ENCODE measurements at places on chromosomes 11 and 22. TPM values are rescaled to one million over a fixed set of nuclear protein-coding genes. Genes with fewer than 3 reads are reported as not detected.
A peak's percentile ranks its signal among the peaks of the same experiment; 100 is the strongest.

DERL3 gene
- 0.57 TPM for total RNA-seq

MRGPRX4 gene
- total RNA-seq, result not detected

MMP7 gene
- total RNA-seq, result 5.9 TPM

PATE2 gene
- total RNA-seq, result 0.29 TPM

DNA sequence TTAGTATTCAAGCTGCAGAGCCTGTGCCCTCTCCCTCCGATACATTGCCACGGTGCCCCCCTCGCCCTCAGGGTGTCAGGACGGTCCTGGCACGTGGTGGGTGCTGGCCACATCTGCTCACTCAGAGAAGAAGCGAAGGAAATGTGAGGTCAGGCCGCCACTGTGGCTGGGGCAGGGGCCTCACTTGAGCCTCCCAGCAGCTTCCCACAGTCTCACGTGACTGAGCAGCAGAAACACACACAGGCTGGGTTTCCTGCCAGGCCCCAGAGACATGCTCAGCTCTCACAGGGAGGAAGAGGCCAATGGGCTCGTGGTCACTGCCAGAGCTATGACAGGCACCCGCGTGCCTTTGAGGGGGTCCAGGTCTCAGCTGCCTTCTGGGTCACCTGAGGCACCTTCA is 37.9 kb upstream of the PRR5 start:
- DNase-seq, result no peak

DNA sequence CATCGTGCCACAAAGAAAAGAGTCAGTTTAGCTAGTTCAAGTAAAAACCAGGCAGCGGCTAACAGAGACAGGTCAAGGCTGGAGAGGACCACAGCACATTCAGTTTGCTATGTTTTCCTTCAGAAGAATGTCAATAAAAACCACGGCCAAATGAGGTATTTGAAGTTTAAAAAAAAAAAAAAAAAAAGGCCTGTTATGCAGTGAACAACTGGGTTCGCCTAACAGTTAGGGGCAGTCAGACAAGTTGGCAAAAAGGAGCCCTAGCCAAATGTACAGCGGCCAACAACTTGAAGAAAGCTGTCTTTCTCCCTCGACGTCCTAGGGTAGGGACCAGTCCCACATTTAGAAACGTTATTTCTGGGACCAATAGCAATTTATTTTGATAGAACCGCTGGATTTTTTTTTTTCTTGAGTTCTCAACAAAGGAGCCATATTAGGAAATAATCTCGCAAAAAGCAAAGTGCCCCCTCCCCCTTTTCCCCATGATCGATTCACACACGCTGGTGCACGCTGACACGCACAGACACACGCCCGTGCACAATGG is 237.8 kb downstream of the TTC28 start:
- DNase-seq, result peak; percentile 5

DNA sequence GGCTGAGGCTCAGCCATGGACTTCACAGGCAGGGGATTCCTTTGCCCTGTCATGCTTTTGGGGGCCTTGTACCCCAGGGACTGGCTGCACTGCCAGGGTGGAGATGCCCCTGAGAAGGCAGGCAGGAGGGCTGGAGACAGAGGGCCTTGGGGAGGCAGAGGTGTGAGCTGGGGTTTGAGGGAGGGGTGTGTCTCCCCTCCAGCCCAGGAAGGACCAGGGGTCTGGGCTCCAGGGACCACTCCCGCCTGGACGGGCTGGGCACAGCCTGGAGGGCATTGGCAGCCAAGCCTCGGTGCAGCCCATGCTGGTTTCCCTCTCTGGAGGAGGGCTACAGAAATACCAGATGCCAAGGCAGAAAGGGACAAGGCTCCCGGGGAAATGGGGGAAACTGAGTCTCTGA is 19.5 kb downstream of the OTUB1 start:
- no peak for DNase-seq
